ENCODE measurements at places on chromosomes 5 and 9.

DNA sequence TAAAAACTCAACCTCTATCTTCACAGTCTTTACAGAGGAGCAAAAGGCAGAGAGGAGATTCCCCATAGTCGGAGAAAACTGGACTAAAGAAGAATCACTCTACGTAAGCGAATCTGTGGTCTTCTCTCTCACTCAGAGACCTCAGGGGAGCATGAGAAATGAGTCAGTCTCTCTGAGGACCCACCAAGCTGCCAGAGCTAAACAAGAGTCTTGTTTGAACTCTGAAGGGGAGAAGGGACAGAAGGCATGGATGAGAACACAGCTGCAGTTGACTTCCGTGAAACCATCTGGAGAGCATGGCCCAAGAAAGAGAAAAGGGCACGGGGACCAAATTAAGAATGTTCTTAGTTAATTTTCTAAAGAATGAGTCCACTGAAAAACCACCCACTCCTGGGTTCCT is 12.8 kb upstream of the MAN2A1 start:
- no peak for DNase-seq

DNA sequence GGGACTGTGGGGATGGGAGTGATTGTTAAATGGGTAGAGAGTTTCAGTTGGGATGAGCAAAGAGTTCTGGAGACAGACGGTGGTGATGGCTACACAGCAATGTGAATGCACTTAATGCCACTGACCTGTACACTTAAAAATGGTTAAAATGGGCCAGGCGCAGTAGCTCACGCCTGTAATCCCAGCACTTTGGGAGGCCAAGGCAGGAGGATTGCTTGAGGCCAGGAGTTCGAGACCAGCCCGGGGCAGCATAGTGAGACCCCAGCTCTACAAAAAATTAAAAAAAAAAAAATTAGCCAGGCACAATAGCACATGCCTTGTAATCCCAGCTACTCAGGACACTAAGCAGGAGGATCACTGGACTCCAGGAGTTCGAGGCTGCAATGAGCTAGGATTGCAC is 7.7 kb downstream of the LMAN2 start:
- DNase-seq, result no peak

DNA sequence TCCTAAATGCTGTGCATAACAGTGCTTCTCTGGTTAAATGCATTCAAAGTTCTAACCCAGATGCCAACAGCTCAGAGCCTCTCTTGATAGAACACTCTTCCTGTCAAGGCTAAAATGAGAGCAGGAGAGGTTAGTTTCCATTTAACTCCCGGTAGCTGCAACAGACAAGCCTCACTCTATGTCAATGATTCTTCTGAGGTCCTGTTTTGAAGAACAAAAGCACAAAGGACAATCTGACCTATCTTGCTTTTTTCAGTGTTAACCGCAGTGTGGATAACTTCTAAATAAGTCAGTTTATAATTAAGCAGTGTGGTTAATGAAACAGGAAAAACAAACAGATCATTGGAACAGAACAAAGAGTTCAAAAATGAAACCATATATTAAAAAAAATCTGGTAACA is 80.7 kb downstream of the ANKRD55 start:
- DNase-seq, result no peak

DNA sequence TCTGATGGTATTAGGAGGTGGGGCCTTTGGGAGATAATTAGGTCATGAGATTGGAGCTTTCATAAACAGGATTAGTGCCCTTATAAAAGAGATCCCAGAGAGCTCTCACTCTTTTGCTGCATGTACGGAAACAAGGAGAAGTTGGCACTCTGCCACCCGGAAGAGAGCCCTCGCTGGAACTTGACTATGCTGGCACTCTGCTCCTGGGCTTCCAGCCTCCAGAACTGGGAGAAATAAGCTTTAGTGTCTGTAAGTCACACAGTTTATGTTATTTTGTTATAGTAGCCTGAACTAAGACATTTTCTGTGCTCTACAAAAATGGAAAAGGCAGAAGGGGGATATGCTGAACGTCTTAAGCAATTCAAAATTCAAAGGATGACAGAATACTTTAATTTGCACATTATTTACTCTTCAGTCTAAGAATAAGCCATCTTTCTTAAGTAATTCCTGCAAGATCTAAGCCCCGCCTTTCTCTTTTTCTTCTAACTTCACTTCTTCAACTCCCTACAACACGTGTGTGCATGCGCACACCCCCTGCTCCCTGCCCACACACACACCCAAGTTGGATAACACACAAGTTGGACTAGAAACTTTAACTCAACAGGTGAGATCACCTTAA is 17.3 kb downstream of the NFIB start:
- no peak for DNase-seq

GRCh38 chr9:76352026-76352620 is 42.1 kb downstream of the RFK start:
- no peak for DNase-seq

- no peak for DNase-seq
These were observed 5.4 kb downstream of the DMAC1 start for GRCh38 chr9:7794196-7794595.

DNA sequence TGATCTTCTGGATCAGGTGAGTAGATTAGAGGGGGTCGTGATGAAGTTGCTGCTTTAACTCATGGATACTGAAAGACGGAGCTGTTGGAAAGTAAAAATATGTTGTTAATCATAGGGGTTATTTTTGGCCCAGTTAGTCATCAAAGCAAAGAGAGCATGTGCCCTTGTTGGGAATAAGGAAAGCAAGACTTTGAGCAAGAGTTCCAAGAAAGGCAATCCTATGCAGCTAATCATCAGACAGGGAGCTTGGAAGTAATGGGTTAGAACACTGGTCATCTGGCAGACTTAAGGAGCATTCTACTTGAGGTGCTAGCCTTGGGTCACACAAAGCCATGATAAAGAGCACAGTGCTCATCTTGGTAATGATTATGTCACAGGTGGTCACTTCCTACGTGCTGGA is 18.3 kb downstream of the ASPN start:
- DNase-seq, result no peak

DNA sequence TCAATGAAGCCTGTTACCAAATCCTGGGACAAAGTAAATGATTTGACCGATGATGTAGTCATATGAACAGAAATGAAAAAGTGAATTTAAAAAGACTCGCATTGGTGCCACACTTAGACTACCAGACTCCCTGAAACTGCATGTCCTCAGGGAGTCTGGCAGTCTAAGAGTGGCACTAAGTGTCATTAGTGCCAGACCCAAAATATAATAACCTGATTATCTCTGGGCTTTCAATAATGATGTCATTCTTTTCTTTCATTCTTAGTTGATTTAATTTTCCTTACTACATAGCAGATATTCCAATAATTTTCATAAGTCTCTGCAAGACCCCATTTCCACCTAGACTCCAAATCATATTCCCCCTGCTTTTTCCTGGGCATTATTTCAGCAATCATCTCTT is 59.0 kb downstream of the OR2K2 start:
- DNase-seq, result no peak

- no peak for DNase-seq
These were observed 8.0 kb downstream of the CEP72 start for GRCh38 chr5:620152-620551.
